Hippocampal formation (tissue), 2 donors: ENCODE measurements at places on chromosomes 1 and 21.

DNA sequence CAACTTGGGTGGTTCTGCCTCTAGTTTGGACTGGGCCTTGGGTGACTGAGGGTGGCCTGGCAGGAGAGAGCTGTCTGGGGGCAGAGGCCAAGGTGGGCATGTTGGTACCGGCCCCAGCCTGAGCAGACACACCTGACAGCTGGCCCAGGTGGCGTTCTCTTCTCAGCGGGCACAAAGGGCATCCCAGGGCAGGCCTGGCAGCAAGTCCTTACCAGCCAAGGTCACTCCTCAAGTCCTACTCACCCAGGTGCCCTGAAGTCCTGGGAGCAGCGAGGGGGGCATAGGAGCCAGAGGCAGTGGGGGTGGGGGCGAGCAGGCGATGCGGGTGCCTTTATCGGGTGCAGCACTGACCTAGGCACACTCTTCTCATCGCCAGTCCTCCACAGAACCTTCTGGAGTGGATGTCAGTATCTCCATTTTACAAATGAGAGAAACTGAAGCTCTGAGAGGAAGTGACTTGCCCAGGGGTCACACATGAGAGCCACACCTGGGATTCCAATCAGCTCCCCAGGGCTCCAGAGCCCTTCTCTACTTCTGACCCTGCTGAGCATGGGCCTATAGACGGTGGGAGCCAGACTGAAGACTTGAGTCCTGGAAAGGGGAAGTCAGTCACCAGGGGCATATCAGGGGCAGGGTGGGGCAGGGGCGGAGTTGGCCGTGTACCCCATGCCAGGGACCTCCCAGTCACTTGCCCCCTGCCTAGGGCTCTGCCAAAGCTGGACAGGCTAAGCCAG lies 587 bp upstream of the SLC25A34 start:
- no peak for DNase-seq

DNA sequence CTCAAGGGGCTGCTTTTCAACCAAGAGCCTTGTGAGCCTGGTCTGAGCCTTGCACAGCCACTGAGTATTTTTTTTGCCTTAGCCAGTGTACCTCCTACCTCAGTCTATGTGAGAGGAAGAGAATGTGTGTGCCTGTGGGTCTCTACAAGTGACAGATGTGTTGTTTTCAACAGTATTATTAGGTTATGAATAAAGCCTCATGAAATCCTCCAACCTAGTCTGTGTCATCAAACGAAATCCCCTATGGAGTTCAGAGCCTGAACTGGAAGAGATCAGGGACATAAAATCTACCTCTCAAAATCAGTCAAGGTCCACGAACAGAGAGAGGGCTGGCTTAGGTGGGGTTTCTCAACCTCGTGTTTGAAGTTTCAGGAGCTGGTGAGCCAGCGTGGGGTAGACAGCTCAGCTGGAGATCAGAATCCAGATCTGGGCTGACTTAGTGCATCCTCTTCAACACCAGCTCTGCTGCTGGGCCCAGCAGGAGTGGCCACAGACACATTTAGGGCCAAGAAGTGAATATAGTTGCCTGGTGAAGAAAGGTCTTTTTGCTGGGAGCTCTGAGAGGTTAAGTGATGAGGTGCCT lies 8.2 kb downstream of the XKR8 start:
- DNase-seq: no peak

GRCh38 chr1:2468041-2468472 lies 8.0 kb upstream of the PLCH2 start:
- no peak for DNase-seq

DNA sequence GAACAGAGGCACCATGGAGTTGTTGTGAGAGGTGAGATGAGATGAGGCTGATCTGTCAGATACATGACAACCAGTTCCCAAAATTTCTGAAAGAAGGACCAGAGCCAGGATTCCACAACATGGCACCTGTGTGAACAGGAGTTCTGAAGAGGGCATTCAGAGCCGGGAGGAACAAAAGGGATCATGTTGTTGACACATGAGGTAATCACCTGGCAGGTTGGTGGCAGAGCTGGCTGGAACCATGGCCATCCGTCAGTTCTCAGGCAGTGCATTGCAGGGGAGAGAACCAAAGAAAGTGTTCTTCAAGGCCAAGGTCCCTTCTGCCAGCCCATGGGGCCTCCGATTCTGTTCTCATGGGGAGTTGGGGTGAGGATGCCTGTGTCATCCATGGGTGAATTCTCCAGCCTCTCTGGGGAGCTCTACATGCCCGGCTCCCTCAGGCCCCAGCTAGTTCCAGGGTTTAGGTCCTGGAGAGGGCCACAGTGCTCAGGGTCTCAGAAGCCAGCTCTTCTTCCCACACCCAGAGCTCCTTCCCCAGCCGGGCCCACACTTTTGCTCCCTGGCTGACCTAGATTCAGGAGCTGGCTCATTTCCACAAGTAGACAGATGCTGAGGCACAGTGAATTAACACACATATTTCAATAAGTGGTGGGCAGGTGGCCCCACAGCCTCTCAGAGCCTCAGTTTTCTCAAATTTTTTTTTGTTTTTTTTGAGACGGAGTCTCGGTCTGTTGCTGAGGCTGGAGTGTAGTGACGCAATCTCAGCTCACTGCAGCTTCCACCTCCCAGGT lies 49.1 kb upstream of the CTPS1 start:
- no peak for DNase-seq

GRCh38 chr1:14340002-14340785 lies 258.3 kb upstream of the KAZN start:
- no peak for DNase-seq

DNA sequence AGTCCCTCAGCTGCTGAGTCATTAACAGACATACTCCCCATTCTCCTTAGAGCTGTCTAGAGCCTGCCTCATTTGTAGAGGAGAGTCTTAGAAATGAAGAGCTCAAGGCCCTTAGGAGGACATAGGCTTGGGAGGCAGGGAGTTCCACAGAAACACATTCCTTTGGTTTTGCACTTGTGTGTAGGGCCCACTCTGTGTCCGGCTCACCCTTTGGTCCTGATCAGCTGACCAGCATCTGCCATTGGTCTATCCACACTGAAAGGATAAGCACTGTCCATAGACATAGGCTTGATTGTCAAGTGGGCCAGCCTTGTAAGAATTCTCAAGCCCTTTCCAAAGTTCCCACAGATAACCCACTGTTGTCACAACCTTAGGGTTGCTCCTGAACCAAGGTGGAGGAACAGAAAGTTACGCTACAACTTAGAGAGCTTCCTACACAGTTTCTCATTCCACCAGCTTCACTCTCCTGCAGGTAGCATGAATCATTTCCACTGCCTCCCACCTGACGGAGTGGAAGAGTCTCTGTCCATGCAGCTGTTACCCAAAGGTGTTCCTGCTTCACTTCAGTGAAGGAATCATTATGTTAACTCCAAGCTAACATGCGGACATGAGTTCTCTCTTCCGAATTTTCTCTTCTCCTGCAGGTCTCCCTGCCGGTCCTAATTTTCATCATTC lies 96.1 kb downstream of the TNFSF18 start:
- DNase-seq: no peak

- no peak for DNase-seq
Measured at GRCh38 chr1:194598098-194598497, 1411.7 kb upstream of the B3GALT2 start.

GRCh38 chr21:32138658-32139057 lies 140.2 kb downstream of the MIS18A start:
- no peak for DNase-seq

DNA sequence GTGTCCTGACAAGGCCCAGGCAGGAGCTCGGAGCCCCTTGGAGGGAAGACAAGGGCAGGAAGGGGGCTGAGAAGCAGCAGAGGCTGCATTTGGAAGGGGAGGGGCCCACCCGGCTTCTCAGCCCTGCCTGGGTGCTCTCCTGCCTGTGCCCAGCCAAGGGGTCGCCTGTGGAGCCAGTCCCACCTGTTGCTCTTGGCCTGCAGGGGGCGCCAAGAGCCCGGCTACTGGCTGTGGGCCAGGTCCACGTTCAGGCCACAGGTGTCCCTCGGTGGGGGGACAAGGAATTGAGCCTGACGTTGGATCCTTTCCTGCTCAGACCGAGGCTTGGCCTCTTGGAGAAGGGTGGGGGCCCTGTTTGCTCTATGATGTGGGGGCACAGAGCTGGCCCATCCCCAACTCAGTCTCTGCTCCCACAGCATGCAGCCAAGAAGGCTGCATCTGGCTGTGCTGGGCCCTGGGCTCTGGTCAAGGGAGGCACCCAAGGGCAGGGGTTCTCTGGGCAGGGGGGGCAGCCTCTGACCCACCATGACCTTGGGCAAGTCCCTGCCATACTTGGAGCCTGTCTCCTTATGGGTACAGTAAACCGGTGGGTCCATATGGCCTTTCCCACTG lies 10.9 kb downstream of the WNT4 start:
- no peak for DNase-seq

DNA sequence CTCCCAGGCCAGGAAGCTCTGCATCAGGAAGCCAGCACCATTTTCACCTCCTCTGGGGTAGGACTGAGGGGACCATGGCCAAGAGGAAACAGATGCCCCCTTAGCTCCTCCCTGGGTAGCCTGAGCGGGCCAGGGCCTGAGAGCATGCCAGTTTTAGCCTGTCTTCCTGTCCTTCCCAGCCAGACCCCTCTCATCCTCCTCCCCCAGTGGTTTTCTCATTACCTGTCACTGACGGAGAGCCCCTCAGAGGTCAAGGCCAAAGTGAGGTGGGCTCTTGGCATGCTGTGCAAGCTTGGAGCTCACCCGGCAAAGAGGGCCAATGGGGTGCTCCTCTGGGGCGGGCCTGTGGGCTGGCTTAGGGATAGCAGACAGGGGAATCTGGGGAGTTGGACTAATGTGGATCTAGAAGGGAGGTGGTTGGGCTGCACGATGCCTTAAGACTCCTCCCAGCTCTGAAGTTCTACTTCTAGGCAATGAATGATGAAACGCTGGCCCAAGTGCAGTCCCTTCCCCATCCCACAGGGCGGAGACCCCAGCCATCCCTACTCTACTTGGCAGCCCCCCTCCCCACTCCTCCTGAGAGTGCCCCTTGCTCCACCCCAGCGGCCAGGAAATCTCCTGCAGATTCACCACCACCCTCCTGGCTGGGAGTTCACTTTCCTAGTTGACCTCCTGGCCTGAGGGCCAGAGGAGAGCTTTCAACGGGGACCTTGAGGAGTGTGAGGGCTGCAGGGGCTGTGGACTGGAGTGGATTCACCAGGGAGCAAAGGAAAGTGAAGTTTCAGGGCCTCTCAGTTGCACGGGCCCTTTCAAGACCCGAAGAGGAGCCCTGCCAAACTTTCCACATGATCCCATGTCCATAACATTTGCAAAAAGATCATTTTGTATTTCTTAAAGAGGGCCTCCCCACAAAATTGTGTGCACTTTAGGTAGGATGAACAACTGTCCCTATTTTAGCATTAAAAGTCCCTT lies 9.4 kb upstream of the LMNA start:
- no peak for DNase-seq

DNA sequence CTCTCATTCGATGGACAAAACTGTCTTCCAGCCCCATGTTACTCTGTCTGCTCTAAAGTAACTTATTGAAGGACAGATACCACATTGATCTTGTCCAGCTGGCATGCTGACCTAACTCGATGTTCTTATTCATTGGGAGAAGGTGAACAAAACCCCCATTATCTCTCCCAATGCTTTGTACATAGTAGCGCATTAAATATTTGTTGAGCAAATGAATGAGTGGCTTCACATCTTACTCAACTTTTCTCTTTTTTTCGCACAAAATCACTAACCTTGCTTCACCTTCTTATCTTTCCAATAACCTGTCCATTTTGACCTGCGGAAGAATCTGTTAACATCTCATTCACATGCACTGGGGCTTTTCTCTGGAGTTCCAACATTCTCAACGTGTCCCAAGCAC lies 18.3 kb downstream of the MAB21L3 start:
- DNase-seq: no peak

DNA sequence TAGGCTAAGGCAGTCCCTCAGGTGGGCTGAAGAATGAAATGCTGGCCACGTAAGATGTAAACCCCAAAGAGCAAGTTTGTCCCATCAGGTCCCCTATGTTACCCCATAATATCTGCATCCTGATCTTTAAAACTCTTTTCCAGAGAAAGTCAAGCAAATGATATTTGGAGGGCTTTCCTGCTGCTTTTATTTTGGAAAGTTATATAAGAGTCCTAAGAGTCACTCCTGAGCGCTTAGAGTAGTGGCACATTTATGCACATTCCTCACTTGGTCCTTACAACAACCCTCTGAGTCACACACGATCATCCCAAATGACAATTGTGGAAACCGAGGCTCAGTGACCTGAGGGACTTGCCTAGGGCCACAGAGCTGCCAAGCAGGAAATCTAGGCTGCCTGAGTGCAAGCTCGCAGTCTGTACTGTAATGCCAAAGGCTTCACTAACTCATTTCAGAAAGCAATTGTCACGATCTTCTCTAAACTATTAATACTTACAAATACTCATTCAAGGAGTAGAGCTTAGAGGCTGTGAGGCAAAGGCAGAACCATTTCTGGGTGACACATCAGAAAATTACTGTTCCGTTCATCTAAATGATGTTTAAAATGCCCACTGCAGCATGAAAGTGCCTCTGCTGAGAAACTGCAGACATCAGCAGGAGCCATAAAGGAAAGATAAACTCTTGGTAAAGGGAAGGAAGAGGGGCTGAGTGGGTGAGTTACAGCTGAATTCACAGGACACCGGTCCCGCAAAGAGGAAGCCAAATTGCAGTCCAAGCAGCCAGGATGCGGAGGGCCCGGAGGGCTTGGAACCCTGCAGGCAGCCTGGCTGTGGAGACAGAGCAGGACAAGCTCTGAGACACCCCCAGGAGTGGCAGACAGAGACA lies 30.8 kb downstream of the CAPZB start:
- peak; percentile 42 for DNase-seq

- no peak for DNase-seq
Measured at GRCh38 chr1:76066394-76066793, 8.2 kb upstream of the ST6GALNAC3 start.

- no peak for DNase-seq
Measured at GRCh38 chr1:246338546-246338945, 168.5 kb downstream of the SMYD3 start.

GRCh38 chr1:44073528-44073927 lies 42.3 kb upstream of the SLC6A9 start:
- DNase-seq: no peak

DNA sequence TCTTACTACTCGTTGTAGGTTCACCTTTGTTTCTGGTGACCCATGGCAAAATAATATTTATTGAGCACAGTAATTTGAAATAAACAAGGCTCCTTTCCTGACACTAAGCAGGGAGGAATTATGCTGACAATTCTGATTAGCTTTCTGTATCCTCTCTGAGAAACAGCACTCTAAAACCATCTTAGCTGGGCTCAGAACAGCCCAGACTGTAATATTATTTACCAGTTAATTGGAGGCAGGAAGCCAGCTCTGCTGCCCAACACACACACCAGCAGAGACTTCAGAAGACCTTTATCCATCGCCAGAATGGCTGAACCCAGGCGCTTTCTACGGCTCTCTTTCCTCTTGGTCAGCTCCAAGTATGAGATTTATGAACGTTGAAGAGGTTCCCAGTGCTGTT lies 77.6 kb upstream of the FMN2 start:
- no peak for DNase-seq

GRCh38 chr21:36701756-36702621 lies 3.1 kb downstream of the SIM2 start:
- DNase-seq: no peak

- DNase-seq: no peak
Measured at GRCh38 chr21:45593162-45594022, 50.1 kb upstream of the PCBP3 start.

GRCh38 chr21:37356706-37357105 lies 9.9 kb upstream of the DYRK1A start:
- no peak for DNase-seq

GRCh38 chr1:14281412-14281811 lies 317.1 kb upstream of the KAZN start:
- DNase-seq: no peak

- DNase-seq: no peak
Measured at GRCh38 chr1:150164224-150164623, 14.5 kb downstream of the PLEKHO1 start.

- DNase-seq: no peak
Measured at GRCh38 chr1:81509594-81509993, 291.1 kb upstream of the ADGRL2 start.

GRCh38 chr1:93591676-93592550 lies 89.7 kb downstream of the BCAR3 start:
- DNase-seq: no peak
